ENCODE measurements at places on chromosomes 3 and 15. TPM values are rescaled to one million over a fixed set of nuclear protein-coding genes. Genes with fewer than 3 reads are reported as not detected.

The SKOR1 gene
- not detected for total RNA-seq

The FLNB gene
- total RNA-seq = 87.9 TPM

The SNTN gene
- total RNA-seq = not detected

The STRIT1 gene
- total RNA-seq = not detected

The RARRES1 gene
- total RNA-seq = not detected

The IGF2BP2 gene
- total RNA-seq = 44.6 TPM

The KCNMB2 gene
- total RNA-seq = 0.06 TPM

The GOLGA8H gene
- 1.6 TPM for total RNA-seq

The ASB14 gene
- total RNA-seq = not detected

The OR5K2 gene
- total RNA-seq = not detected

The NOX5 gene
- total RNA-seq = not detected

The ANKRD63 gene
- total RNA-seq = 0.63 TPM

The TLR9 gene
- total RNA-seq = not detected

The CRYGS gene
- total RNA-seq = 2.6 TPM

The FAM107A gene
- total RNA-seq = 0.11 TPM

The MYO5C gene
- total RNA-seq = 16.5 TPM

The SCAANT1 gene
- not detected for total RNA-seq

The ACSBG1 gene
- not detected for total RNA-seq

The IQSEC1 gene
- 4.9 TPM for total RNA-seq

The GRAMD2A gene
- total RNA-seq = 0.77 TPM

The CIB2 gene
- total RNA-seq = 6.7 TPM

The GRAMD1C gene
- 11.7 TPM for total RNA-seq

The SEMA3F gene
- total RNA-seq = 1.4 TPM

The CPLX3 gene
- not detected for total RNA-seq

The HHLA2 gene
- total RNA-seq = not detected

The TTBK2 gene
- total RNA-seq = 5.0 TPM

The SLC22A13 gene
- total RNA-seq = 0.91 TPM

The TRH gene
- total RNA-seq = not detected

The IMPG2 gene
- 0.21 TPM for total RNA-seq

The IL20RB gene
- 1.3 TPM for total RNA-seq

The CACNA1D gene
- 0.86 TPM for total RNA-seq

The GOLGA6L10 gene
- 0.74 TPM for total RNA-seq

The TMEM108 gene
- total RNA-seq = 0.34 TPM

The C3orf49 gene
- total RNA-seq = not detected

The C3orf62 gene
- 0.86 TPM for total RNA-seq

The PLA1A gene
- not detected for total RNA-seq

The DLL4 gene
- not detected for total RNA-seq

The CSTA gene
- not detected for total RNA-seq

The ONECUT1 gene
- total RNA-seq = not detected

The UBL7 gene
- 109 TPM for total RNA-seq

The HGD gene
- total RNA-seq = not detected

The MUSTN1 gene
- total RNA-seq = not detected

The ELL3 gene
- total RNA-seq = 1.2 TPM

All from Daoy (cell line).